ENCODE measurements at places on chromosomes 5 and 9. TPM values are rescaled to one million over a fixed set of nuclear protein-coding genes. Genes with fewer than 3 reads are reported as not detected.

The TLX3 gene
- total RNA-seq, result not detected

The UBE2QL1 gene
- total RNA-seq, result 0.19 TPM

The TTC23L gene
- total RNA-seq, result 0.58 TPM

The ANKRD31 gene
- 0.65 TPM for total RNA-seq

The LHFPL2 gene
- total RNA-seq, result 0.12 TPM

The GRM6 gene
- total RNA-seq, result not detected

The C5orf34 gene
- total RNA-seq, result 21.0 TPM

The PFN3 gene
- total RNA-seq, result not detected

The ECSCR gene
- 1.2 TPM for total RNA-seq

The SPINK13 gene
- total RNA-seq, result not detected

The ACOT12 gene
- not detected for total RNA-seq

The SHC3 gene
- not detected for total RNA-seq

The CDX1 gene
- not detected for total RNA-seq

The RANBP6 gene
- total RNA-seq, result 25.1 TPM

The DEPDC1B gene
- 34.5 TPM for total RNA-seq

The C5orf58 gene
- not detected for total RNA-seq

Data from activated T-cell treated with anti-CD3 and anti-CD28 coated beads, Interleukin-2, amount 50 U/mL, for 72 hours (primary cell).